B cell (primary cell): ENCODE measurements at places on chromosomes 11 and 22. TPM values are rescaled to one million over a fixed set of nuclear protein-coding genes. Genes with fewer than 3 reads are reported as not detected.

CCDC73 gene
- polyA plus RNA-seq, result not detected in 2 replicates

- peaks cover 2% of the 10 kb centered on the region for H3K36me3 ChIP-seq
- no peaks in the 10 kb centered on the region for H3K27me3 ChIP-seq
- H3K4me3 ChIP-seq, result no peak overlapping the region
These were observed 6.5 kb downstream of the DCPS start for GRCh38 chr11:126310200-126310991.

DNA sequence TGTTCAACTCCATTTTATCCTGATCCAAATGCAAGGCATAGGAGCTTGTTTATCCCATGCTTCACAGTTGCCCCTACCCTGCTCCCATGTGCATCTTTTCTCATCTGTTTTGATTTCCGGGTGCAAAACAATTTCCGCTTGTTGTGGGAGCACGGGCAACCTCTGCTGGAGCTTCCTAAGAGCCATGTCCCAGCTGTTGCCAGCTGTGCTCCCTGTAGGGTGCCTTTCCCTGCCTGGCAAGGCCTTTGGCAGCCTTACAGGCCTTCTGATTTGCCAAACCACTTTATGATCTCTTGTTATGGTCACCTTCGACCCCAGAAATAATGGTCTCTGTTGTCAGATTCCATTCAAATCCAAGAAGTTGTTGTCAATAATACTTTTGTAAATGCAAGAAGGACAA is 1038.5 kb downstream of the OPCML start:
- H3K27me3 ChIP-seq, result no peaks in the 10 kb centered on the region
- H3K36me3 ChIP-seq, result no peaks in the 10 kb centered on the region
- no peaks in the 10 kb centered on the region for H3K4me1 ChIP-seq
- H3K4me3 ChIP-seq, result no peak overlapping the region
- H3K27ac ChIP-seq, result no peak overlapping the region
- no peak for DNase-seq

- no peaks in the 10 kb centered on the region for H3K36me3 ChIP-seq
- peaks cover 9% of the 10 kb centered on the region for H3K4me1 ChIP-seq
- H3K4me3 ChIP-seq, result no peak overlapping the region
- peak; percentile 77 for DNase-seq
- no peak overlapping the region for H3K27ac ChIP-seq
- peaks cover 33% of the 10 kb centered on the region for H3K27me3 ChIP-seq
These were observed 2.9 kb upstream of the ADAMTS8 start for GRCh38 chr11:130431331-130431773.

DNA sequence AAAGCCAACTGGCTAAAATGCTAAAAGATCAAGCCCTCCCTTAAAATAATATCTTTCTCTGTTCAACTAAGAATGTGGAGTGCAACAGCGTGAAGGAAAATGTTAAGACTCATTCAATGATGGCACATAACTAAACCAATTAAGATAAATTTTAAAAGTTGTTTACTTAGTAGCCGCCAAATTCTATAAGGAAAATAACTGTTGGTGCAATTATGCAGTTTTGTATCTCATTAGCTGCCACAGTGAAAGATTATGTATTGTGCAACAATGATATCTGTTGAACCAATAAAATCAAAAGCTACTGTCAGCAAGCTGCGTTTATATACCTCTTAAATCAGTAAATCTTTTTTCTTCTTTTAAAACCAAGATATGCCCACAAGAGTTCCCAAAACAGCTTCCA is 55.5 kb downstream of the SIK3 start:
- no peak overlapping the region for H3K4me3 ChIP-seq
- DNase-seq, result no peak
- no peaks in the 10 kb centered on the region for H3K27me3 ChIP-seq

DNA sequence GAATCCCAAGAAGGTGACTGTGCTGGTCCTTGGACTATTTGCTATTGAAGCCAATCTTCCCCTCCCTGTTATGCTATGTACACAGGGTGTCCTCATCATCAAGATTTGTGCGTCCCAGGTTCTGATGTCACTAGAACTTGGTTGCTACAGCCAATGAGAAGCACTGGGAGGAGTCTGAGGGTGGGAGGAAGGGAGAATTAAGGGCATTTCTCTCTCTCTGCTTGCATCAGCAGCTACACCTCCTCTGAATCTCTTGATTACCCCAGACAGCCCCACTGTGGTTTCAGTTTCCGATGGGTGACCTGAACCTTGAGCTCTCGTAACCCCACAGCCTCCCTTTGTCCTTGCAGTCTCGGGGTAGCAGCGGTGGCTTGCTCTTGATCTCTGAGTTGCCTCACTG is 212.4 kb upstream of the SESN3 start:
- H3K36me3 ChIP-seq, result no peaks in the 10 kb centered on the region
- H3K4me1 ChIP-seq, result no peaks in the 10 kb centered on the region
- H3K27me3 ChIP-seq, result no peaks in the 10 kb centered on the region
- peak; percentile 29 for DNase-seq
- no peak overlapping the region for H3K4me3 ChIP-seq

DNA sequence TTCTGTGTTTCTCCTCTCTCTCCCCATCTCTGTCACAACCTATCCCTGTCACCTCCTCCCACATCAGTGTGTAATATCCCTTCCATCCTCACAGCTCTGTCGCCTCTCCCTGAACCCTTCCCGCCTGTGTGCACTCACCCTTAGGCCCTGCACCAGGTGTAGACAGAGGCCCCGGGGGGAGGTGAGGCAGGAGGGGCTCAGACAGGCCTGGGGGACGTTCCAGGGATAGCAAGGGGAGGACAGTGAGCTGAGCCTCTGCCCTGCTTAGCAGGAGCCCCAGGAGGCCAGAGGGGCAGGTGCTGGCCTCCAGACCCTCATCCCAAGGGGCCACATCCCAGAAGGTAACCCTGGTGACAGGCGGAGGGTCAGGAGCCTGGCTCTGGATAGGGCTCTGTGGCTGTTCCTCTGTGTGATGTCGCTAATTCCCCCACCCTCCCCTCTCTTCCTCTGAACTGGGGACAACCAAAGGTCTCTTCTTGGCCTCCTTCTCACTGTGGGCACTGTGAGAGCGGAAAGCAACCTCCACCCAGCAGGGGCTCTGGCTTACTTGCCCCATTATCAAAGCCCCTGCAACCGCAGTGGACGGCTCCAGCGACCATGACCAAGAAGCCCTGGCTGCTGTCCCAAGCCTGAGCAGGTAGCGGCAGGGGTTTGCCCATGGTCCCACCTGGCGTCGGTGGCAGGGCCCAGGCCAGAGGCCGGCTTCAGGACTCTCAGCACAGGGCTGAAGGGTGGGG is 35.7 kb downstream of the KCNJ4 start:
- H3K36me3 ChIP-seq, result no peaks in the 10 kb centered on the region
- H3K4me3 ChIP-seq, result no peak overlapping the region
- no peaks in the 10 kb centered on the region for H3K4me1 ChIP-seq
- no peaks in the 10 kb centered on the region for H3K27me3 ChIP-seq
- DNase-seq, result no peak

- H3K4me1 ChIP-seq, result peaks cover 8% of the 10 kb centered on the region
- H3K27me3 ChIP-seq, result no peaks in the 10 kb centered on the region
- peak; percentile 57 for DNase-seq
- H3K36me3 ChIP-seq, result peaks cover 40% of the 10 kb centered on the region
- H3K27ac ChIP-seq, result peak overlapping the region; percentile 44
These were observed 12.5 kb downstream of the L3MBTL2 start for GRCh38 chr22:41217553-41218157.

- no peaks in the 10 kb centered on the region for H3K4me1 ChIP-seq
- H3K27me3 ChIP-seq, result no peaks in the 10 kb centered on the region
- H3K36me3 ChIP-seq, result no peaks in the 10 kb centered on the region
These were observed 45.0 kb downstream of the BBOX1 start for GRCh38 chr11:27085605-27086004.

RANBP1 gene
- 77.6 and 102 TPM in 2 replicates for polyA plus RNA-seq

C11orf91 gene
- polyA plus RNA-seq, result not detected in 2 replicates

- no peak overlapping the region for H3K4me3 ChIP-seq
- DNase-seq, result no peak
- H3K27me3 ChIP-seq, result no peaks in the 10 kb centered on the region
These were observed 34.8 kb upstream of the PSMA1 start for GRCh38 chr11:14554959-14555358.

DNA sequence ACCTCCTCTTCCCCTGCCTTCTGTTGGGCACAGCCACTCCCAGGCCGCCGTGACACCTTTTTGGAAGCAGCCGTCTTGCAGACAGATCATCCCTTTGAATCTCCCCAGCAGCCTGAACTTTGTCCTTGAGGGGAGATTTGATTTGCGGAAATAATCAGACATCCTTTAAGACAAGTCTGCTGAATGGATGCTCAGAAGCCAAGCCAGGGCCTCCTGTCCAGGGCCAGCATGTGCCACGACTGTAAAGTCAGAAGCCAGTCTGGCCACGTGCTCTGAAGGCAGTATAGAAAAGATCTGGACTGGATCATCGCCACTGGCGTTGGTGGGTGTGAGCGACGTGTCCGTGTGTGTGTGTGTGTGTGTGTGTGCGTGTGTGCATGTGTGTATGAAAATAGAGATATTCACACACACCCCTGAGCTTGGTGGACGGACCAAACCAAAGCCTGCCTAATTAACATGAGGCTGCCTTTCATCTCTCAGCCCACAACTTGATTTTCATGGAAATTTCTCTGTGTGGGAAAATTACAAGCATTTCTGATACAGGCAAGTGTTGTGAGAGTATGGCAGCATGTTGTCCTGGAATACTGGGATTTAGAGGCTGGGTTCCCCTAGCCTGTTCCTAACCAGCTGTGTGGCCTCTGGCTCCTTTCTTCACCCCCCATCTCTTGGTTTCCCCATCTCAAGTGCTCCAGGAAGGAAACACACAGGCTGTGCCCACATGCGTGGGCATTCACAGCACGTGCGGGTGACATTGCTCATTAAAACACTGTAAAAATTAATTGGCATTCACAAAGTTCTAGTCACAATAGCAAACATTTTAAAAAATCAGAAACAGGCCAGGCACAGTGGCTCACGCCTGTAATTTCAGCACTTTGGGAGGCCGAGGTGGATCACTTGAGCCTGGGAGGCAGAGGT is 61.8 kb upstream of the WNT7B start:
- H3K27me3 ChIP-seq, result no peaks in the 10 kb centered on the region
- H3K4me3 ChIP-seq, result no peak overlapping the region
- DNase-seq, result no peak
- no peaks in the 10 kb centered on the region for H3K36me3 ChIP-seq

DNA sequence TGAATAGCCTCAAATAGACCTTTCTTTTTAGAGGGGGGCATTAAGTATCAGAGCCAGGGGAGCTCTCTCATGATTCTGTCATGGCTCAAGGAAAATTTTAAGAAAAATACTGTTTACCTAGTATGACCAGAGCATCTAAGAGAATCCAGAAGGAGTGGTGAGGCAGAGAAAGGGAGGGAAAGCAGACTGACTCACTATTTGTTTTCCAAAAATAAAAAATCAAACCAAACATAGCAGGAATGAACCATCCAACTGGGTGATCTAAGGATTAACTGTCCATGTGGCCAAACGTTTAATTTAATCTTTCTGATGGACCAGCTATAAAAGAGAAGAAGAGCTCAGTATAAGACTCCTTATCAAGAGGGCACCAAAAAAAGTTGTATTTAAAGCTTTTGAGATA is 70.8 kb downstream of the GAB2 start:
- H3K4me1 ChIP-seq, result peaks cover 26% of the 10 kb centered on the region
- H3K4me3 ChIP-seq, result no peak overlapping the region
- no peaks in the 10 kb centered on the region for H3K36me3 ChIP-seq
- no peak for DNase-seq

FAM118A gene
- 66.4 and 216 TPM in 2 replicates for polyA plus RNA-seq

DNA sequence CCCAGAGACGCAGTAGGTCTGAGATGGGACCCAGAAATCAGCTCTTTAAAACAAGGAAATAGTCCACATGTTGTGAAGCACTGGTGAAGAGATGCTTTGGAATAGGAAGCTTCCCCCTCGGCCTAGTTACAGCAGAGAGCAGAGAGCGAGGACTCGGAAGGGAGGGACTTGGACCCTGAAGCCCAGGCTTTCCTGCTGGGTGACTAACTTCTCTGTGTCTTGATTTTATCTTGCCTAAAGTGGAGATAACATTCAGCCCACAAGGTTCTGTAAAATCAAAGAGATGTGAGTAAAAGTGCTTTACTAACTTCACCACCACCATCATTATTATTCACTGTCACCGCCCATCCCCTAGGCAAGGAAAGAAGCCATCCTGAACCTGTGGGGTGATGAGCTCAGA is 58.4 kb downstream of the THAP12 start:
- DNase-seq, result no peak
- no peaks in the 10 kb centered on the region for H3K4me1 ChIP-seq
- no peaks in the 10 kb centered on the region for H3K36me3 ChIP-seq
- H3K27ac ChIP-seq, result no peak overlapping the region
- no peak overlapping the region for H3K4me3 ChIP-seq

GRCh38 chr22:36737776-36738175 is 34.2 kb upstream of the CACNG2 start:
- H3K27ac ChIP-seq, result no peak overlapping the region
- H3K27me3 ChIP-seq, result no peaks in the 10 kb centered on the region
- DNase-seq, result no peak
- H3K4me1 ChIP-seq, result no peaks in the 10 kb centered on the region
- no peaks in the 10 kb centered on the region for H3K36me3 ChIP-seq
- no peak overlapping the region for H3K4me3 ChIP-seq

DNA sequence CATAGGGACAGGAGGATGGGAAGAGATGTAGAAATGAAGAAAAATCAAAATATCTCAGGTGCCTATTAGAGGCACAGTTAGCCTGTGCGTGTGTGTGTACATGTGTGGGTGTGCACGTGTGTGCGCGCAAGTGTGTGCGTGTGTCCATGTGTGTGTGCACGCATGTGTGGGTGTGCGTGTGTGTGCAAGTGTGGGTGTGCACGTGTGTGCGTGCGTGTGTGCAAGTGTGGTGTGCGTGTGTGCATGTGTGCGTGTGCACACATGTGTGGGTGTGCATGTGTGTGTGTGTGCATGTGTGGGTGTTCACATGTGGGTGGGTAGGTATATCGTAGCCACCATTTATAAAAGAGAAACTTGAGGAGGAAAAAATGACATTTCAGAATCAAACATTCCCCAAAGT is 9.4 kb downstream of the CRYBB2 start:
- no peaks in the 10 kb centered on the region for H3K36me3 ChIP-seq
- peaks cover 9% of the 10 kb centered on the region for H3K27me3 ChIP-seq
- no peak overlapping the region for H3K27ac ChIP-seq
- H3K4me1 ChIP-seq, result no peaks in the 10 kb centered on the region
- no peak overlapping the region for H3K4me3 ChIP-seq
- DNase-seq, result no peak

DNA sequence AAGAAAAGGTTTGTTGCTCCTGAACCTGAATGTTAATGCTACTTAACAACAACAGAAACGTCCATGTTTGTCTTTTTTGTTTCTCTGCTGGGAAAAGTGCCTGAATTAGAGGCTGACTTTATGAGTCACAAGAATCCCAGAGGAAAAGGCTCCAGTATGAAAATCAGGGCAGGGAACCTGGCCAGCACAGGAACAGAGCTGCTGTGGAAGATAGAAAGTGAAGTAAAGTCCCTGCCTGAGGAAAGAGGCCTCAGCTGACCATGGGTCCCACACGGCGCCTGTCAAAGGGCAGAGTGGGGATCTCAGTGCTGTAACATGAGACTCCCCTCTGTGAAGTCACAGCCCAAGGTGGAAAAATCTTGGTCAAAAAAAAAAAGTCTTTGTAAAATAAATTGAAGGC is 632.3 kb upstream of the CCDC90B start:
- H3K4me3 ChIP-seq, result no peak overlapping the region
- no peaks in the 10 kb centered on the region for H3K36me3 ChIP-seq
- H3K27me3 ChIP-seq, result no peaks in the 10 kb centered on the region
- H3K4me1 ChIP-seq, result no peaks in the 10 kb centered on the region

APOL3 gene
- 55.0 and 67.0 TPM in 2 replicates for polyA plus RNA-seq

GRCh38 chr11:71933141-71933933 is 4.5 kb downstream of the RNF121 start:
- H3K27ac ChIP-seq, result no peak overlapping the region
- H3K4me3 ChIP-seq, result no peak overlapping the region
- no peaks in the 10 kb centered on the region for H3K36me3 ChIP-seq
- H3K4me1 ChIP-seq, result peaks cover 46% of the 10 kb centered on the region
- no peaks in the 10 kb centered on the region for H3K27me3 ChIP-seq

USP35 gene
- 4.5 and 4.8 TPM in 2 replicates for polyA plus RNA-seq
